ENCODE measurements at places on chromosomes 13 and 19. TPM values are rescaled to one million over a fixed set of nuclear protein-coding genes. Genes with fewer than 3 reads are reported as not detected.

The PSG7 gene
- not detected for total RNA-seq

- no peak for DNase-seq
These were observed 36.1 kb downstream of the RCBTB1 start for GRCh38 chr13:49549289-49549688.

GRCh38 chr19:14368011-14368513 is 13.2 kb upstream of the ADGRE5 start:
- no peak for DNase-seq

DNA sequence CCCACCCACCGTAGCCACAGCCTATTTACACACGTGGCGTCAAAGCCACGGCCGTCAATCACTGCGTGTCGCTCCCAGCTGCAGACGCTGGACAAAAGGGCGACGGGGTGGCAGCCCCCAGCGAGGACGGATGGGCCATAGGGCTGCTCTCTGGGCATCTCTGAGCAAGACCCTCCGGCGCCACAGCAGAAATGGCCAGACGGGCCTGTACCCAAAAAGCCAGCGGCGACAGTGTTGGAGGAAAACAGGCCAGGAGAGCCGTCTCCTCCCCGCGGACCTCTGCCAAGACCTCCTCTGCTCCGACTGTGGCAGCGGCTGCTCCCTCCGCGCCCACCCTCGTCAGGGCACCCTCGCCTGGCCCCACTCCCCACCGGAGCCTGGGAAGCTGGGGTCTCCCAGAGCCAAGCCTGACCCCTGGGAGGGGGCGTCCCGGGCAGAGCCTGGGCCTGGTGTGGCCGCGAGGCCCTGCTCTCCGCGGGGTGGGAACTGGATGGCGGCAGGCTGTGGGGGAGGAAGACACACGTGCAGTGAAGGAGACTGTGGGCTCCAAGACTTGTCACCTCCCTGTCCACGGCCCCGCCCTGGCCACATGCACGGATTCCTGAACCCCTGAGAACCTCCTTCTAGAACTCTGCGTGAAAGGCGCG is 2.7 kb downstream of the C2CD4C start:
- no peak for DNase-seq

The ZNF534 gene
- total RNA-seq: not detected

The SHANK1 gene
- total RNA-seq: 6.8 TPM

The RASA3 gene
- total RNA-seq: 29.5 TPM

DNA sequence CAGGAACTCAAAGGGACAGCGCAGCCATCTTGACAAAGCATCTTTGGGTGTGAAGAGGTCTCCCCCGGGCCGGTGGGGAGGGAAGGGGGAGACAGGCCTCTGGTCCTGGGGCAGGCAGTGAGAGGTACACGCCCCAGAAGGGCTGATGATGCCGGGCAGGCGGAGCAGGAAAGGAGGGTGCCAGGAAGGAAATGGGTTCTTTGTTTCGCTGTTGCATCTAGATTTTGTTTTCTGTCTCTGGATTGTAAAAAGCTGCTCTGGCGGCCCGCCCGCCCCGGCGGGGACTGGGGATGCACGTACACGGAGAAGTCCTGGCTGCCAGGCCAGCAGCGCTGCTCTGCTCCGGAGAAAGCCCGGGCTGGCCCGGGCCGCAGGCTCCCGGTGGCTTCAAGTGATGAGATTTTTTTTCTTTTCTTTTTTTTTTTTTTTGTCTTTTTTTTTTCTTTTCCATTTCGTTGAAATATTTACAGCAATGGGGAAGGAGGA is 13.2 kb upstream of the ASF1B start:
- DNase-seq: no peak

The DNAAF3 gene
- total RNA-seq: 10.4 TPM

- no peak for DNase-seq
These were observed 49.6 kb downstream of the ABCC4 start for GRCh38 chr13:95251641-95252040.

The ALDH16A1 gene
- 51.9 TPM for total RNA-seq

The CYP2A6 gene
- total RNA-seq: not detected
